GM19239 (cell line): ENCODE measurements at places on chromosomes 4 and X.

- DNase-seq, result no peak
Measured at GRCh38 chrX:107850422-107850765, 24.7 kb downstream of the MID2 start.

GRCh38 chr4:173508386-173509035, 21.5 kb downstream of the HAND2 start:
- DNase-seq, result no peak

- DNase-seq, result no peak
Measured at GRCh38 chr4:53651156-53651735, 60.0 kb upstream of the LNX1 start.

DNA sequence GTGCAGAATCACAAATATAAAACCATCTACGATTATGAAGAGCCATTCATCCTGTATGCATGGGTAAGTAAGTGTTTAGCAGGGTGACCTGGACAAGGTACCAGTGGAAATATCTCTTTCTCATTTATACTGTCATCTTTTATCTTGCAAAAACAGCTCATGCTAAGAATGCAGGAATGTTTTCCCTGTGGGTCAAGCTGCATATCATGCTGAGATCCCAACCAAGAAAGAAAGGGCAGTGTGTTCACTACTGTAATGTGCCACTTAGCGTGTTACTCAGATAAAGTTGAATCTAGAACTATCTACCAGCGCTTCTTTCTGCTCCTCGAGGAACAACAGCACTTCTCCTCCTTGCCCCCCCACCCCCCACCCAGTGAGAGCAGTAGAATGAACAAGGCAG, 212.7 kb upstream of the TBL1X start:
- DNase-seq, result no peak

DNA sequence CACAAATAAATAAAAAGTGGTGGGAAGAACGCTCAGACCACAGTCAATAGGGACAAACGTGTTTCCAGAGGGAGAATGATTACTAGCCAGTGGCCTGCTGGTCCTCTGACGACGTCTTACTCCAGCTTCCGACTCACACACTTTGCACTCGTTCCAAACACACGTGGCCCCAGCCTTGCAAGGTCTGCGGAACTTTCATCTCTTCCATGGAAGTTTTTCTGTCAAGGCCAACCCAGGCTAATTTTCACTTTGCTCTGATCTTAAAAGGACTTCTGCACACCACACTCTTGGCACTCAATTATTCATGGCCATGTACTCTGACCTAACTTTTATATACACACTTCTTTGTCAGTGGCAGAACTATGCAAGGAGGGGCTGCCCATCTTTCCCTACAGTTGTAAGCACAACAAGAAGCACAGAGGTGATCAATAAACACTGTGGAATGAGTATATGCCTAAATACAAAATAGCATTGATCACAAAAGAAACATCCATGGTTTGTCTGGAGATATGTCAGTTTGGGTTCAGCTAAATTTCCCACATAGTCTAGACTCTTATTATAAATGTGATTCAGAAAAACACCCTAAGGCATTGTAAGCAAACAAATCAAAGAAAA, 69.4 kb downstream of the STX18 start:
- DNase-seq, result no peak

GRCh38 chr4:169271692-169272007, 894 bp upstream of the SH3RF1 start:
- no peak for DNase-seq

GRCh38 chr4:8601086-8601485, 8.5 kb downstream of the CPZ start:
- no peak for DNase-seq

DNA sequence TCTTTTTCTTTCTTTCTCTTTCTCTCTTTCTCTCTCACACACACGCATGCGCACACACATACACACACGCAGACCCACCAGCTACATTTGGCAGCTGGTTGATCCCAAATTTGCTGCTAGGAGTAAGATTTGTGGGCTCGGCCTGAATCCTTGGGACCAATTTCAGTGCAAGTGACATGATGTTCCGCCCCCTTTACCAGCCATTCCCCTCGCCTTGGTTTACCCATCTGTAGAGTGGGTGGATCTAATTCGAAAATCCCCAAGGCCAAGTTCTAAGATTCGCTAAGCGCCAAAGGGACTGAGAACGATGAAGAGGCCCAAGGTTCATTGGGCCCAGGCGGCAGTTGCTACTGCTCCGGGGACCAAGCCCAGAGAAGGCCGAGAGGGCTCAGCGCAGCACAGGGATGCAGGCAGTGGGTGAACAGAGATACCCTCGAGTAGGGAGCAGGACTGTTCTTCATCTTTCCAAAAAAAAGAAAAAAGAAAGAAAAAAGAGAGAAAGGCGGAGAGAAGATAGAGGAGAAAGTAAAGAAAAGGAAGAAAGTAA, 5.8 kb downstream of the NKX3-2 start:
- no peak for DNase-seq

GRCh38 chr4:148056879-148057278, 325.0 kb downstream of the ARHGAP10 start:
- DNase-seq, result peak; percentile 33

DNA sequence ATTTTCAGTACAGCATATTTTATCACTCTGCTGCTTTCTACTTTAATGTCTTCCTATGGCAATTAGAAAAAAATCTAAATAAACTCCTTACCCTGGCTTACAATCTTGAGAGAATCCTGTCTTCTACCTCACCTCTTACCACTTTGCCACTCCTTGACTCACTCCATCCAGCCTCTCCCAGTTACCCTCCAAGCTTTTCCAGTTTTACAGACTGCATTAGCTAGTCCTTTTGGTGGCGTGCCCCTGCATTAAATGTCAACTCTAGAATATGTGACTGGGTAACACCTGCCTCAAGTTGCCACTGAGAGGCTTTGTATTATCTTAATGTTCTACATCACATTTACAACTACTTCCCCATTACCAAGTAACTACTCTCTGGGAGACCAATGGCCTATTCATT, 7.5 kb upstream of the CDKL2 start:
- no peak for DNase-seq

- no peak for DNase-seq
Measured at GRCh38 chr4:69032847-69033638, 63.2 kb upstream of the UGT2B7 start.

- DNase-seq, result no peak
Measured at GRCh38 chr4:98528882-98529281, 129.5 kb downstream of the TSPAN5 start.

- DNase-seq, result no peak
Measured at GRCh38 chr4:165580351-165580905, 201.6 kb downstream of the CPE start.

- DNase-seq, result no peak
Measured at GRCh38 chr4:77052352-77052751, 23.4 kb downstream of the CCNI start.

- no peak for DNase-seq
Measured at GRCh38 chrX:40460926-40461325, 119.8 kb upstream of the ATP6AP2 start.

DNA sequence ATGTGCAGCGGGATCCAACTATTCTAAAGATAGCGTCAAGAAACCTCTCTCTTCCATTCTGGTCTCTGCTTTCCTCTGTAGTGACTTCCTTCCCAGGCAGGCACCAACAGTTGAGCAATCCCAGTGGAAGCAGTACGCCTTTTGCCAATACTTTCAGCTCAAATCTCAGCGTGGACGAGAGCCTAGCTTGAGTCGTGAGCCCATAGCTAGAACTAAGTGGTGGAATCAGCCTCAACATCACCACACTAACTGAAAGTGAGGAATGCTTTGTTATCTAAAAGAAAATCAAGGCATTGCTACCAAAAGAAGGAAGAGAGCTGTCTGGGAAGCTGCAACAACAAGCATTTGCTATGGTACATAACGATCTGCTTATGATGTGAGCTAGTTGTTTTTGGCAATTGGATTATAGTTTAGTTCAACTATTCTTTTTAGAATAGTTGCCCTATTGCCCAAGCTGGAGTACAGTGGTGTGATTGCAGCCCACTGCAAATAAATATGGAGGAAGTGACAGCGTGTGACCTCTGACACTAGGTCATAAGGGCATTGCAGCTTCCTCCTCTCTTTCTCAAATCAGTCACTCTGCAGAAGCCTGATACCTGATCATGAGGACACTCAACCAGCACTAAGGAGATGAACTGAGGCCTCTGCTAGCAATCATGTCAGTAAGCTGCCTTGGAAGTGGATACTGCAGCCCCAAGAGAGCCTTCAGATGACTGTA, 24.7 kb upstream of the FRYL start:
- no peak for DNase-seq
